ENCODE measurements at places on chromosomes 7 and 10. TPM values are rescaled to one million over a fixed set of nuclear protein-coding genes. Genes with fewer than 3 reads are reported as not detected.

The RELN gene
- not detected for polyA plus RNA-seq

The ADAM8 gene
- polyA plus RNA-seq: 97.8 TPM

The ELN gene
- polyA plus RNA-seq: not detected

The ASB4 gene
- polyA plus RNA-seq: not detected

The SAMD9 gene
- polyA plus RNA-seq: 23.8 TPM

The EN2 gene
- not detected for polyA plus RNA-seq

The CHST15 gene
- not detected for polyA plus RNA-seq

The LRRC17 gene
- polyA plus RNA-seq: not detected

The NPFFR1 gene
- polyA plus RNA-seq: not detected

DNA sequence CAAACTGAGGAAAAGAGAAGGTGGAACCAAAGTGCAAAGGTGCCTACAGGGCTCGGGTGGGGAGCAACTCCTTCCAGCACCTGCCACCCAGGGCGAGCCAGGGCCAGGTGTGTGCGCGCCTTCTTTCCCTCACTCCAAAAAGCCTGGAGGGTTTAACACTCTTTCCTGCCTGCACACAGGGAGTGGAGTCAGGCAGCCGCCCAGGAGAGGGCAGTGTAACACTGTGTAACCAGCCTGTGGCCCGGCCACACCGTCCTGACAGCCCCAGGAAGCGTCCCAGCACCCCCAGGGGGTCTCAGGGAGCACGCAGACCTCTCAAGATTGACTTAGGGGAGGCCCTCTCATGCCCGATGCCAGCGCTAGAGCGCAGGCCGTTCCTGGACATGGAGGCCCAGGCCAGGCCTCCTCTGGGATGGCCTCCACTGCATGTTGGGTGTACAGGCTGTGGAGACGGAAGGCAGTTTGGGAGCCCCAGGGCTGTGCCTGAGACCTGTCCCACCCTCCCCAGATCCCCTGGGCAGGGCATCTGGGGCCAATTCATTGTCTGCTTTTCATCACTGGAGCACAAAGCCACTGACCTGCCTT, 13.4 kb downstream of the BRI3 start:
- H3K27me3 ChIP-seq: no peaks in the 10 kb centered on the region
- peaks cover 14% of the 10 kb centered on the region for H3K36me3 ChIP-seq
- H3K27ac ChIP-seq: no peak overlapping the region
- H3K4me1 ChIP-seq: no peaks in the 10 kb centered on the region
- no peak overlapping the region for H3K4me3 ChIP-seq

GRCh38 chr10:16923309-16923708, 106.1 kb upstream of the RSU1 start:
- DNase-seq: no peak
- no peak overlapping the region for H3K27ac ChIP-seq
- H3K27me3 ChIP-seq: no peaks in the 10 kb centered on the region
- no peaks in the 10 kb centered on the region for H3K4me1 ChIP-seq
- no peak overlapping the region for H3K4me3 ChIP-seq

GRCh38 chr10:62980687-62981086, 152.4 kb upstream of the NRBF2 start:
- no peak overlapping the region for H3K27ac ChIP-seq
- H3K4me1 ChIP-seq: no peaks in the 10 kb centered on the region
- H3K36me3 ChIP-seq: no peaks in the 10 kb centered on the region
- DNase-seq: no peak

DNA sequence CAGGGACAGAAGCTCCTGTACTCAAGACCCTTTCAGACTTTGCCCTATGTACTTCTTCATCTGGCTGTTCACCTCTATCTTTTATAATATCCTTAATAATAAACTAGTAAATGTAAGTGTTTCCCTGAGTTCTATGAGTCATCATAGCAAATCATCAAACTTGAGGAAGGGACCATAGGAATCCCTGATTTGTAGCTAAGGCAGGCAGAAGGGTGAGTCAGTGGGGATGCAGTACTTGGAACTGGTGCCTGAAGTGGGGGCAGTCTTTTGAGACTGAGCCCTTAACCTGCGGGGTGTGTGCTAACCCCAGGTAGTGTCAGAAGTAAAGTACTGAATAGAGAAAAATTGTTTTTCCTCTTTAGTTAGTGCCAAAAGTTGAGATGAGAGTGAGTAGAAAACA, 6.2 kb upstream of the TMEM243 start:
- DNase-seq: no peak
- no peaks in the 10 kb centered on the region for H3K36me3 ChIP-seq
- H3K27me3 ChIP-seq: no peaks in the 10 kb centered on the region
- peaks cover 8% of the 10 kb centered on the region for H3K4me1 ChIP-seq
- H3K27ac ChIP-seq: no peak overlapping the region

GRCh38 chr7:50695026-50695425, 87.7 kb downstream of the GRB10 start:
- no peak overlapping the region for H3K27ac ChIP-seq
- H3K27me3 ChIP-seq: no peaks in the 10 kb centered on the region
- H3K4me3 ChIP-seq: no peak overlapping the region
- H3K4me1 ChIP-seq: no peaks in the 10 kb centered on the region
- no peaks in the 10 kb centered on the region for H3K36me3 ChIP-seq

DNA sequence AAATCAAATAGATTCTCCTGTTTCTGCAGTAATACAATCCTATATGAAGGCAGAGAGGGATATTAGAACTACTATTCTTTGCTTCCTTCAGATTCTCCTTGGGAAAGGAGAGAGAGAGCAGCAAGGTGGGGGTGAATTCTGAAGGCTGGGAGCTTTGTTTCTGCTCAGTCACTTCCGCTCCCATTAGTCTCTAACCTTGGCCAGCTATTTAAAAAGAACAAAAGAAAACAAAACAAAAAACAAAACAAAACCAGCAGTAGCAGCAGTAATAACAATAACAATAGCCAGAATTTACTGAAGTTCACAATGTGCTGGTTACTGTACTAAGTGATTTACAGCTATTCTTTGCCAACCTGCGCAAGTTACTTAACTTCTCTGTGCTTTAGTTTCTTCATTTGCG, 9.9 kb downstream of the GPR85 start:
- H3K27me3 ChIP-seq: no peaks in the 10 kb centered on the region
- no peak overlapping the region for H3K4me3 ChIP-seq
- no peaks in the 10 kb centered on the region for H3K4me1 ChIP-seq
- no peak overlapping the region for H3K27ac ChIP-seq
- no peak for DNase-seq
- no peaks in the 10 kb centered on the region for H3K36me3 ChIP-seq

DNA sequence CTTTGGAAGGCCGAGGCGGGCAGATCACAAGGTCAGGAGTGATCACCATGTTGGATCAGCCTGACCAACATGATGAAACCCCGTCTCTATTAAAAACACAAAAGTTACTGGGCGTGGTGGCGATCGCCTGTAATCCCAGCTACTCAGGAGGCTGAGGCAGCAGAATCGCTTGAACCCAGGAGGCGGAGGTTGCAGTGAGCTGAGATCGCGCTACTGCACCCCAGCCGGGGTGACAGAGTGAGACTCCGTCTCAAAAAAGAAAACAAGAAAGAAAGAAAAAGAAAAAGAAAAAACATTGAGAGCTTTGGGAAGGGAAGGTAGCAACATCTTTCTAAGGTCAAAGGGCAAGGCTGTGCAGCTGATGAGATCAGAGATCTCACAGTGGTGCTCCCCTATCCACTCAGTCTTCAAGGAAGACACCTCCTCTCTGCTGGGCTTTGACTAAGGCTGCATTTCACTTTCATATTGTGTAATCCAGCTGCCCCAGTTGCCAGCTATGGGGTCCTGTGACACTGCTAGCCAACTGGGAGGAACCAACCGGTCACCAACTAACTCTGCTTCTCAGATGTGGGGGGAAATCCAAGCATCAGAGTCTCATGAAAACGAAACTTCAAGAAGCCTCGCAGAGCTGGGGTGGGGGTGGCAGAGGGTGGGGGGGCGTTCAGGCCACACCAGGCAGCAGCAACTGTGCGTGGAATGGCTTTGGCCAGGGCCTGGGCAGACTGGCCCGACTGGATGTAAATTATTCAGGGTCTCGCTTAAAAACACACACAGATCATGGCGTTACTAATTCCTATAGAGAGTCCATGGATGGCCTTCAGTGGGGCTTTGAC, 1.5 kb downstream of the IL15RA start:
- peak overlapping the region; percentile 96 for H3K4me3 ChIP-seq
- H3K4me1 ChIP-seq: peaks cover 35% of the 10 kb centered on the region
- H3K27ac ChIP-seq: peak overlapping the region; percentile 84
- DNase-seq: peak; percentile 89
- no peaks in the 10 kb centered on the region for H3K27me3 ChIP-seq
- no peaks in the 10 kb centered on the region for H3K36me3 ChIP-seq

- no peak overlapping the region for H3K4me3 ChIP-seq
- peaks cover 26% of the 10 kb centered on the region for H3K4me1 ChIP-seq
- no peaks in the 10 kb centered on the region for H3K27me3 ChIP-seq
- no peak overlapping the region for H3K27ac ChIP-seq
- H3K36me3 ChIP-seq: no peaks in the 10 kb centered on the region
These were observed 159.5 kb upstream of the AGR3 start for GRCh38 chr7:17041324-17041723.

DNA sequence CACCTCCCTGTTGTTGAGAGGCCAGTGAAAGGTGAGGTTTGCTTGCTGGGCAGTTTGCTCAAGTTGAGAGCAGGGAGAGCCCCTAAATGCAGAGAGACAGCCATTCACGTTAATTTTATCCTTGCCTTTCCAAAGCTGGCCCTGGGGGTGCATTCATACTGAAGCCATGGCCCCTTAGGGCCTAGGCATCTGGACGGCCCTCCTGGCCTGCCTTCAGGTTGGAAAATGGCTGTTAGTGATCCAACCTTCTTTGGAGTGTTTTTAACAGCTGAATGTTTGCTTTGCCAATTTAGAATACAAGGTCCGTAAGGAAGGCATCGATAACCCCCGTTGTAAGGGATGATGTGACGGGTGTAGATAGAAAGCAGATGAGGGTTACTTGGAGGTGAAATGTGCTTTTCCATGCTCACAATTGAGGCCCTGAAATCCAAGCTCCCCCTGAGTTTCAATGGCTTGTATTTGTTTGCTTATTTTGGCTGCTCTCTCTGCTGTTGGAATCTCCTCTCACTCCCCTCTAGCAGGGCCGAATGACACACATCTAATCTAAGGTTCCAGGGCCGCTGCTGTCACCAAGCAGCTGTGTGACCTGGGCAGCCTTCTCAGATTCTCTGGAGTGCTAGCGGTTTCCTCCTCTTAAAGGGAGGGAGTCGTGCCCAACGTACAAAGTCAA, 171.6 kb upstream of the MKI67 start:
- H3K27ac ChIP-seq: no peak overlapping the region
- no peak for DNase-seq
- no peaks in the 10 kb centered on the region for H3K36me3 ChIP-seq
- no peaks in the 10 kb centered on the region for H3K4me1 ChIP-seq
- H3K4me3 ChIP-seq: no peak overlapping the region

- no peak overlapping the region for H3K27ac ChIP-seq
- no peak overlapping the region for H3K4me3 ChIP-seq
- no peaks in the 10 kb centered on the region for H3K27me3 ChIP-seq
- no peaks in the 10 kb centered on the region for H3K36me3 ChIP-seq
These were observed 108.7 kb downstream of the TCF7L2 start for GRCh38 chr10:113058523-113059370.

DNA sequence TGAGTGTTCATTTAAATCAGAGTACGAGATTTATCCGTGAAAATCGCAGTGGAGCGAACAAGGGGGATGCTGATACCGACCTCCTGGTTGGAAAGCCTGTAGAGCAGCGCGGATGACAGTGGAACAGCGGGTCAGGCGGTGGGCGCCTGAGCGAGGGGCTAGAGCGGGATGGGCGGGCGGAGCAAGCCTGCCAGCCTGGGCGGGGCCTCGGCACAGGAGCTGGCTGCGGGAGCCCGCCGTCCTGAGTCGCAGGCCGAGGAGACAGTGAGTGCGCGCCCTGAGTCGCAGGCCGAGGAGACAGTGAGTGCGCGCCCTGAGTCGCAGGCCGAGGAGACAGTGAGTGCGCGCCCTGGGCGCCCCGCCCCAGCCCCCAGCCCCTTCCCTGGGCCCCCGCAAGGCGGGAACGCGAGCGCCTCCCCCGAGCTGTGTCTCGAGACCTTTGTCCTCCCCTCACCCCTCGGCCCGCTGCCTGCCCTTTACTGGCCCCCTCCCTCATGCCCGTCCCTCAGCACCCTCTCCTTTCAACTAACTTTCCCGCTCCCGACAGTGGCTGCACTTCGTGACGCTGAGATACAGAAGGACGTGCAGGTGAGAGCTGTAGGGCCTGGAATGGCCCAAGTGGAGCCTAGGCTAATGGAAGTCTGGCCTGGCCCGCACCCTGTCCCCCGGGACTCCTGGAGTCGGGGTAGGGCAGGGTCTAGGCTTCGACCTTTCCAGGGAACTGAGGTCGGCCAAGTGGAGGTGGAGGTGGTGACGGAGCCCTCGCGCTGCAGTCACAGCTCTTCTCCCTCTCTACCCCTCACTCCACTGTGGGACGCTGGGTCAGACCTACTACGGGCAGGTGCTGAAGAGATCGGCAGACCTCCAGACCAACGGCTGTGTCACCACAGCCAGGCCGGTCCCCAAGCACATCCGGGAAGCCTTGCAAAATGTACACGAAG, at the start of gene AS3MT:
Gene AS3MT (plus strand): TSS at position 213 of the 941 bp plus-strand sequence. CDS start 123 bp downstream, at position 336.
- H3K4me1 ChIP-seq: no peaks in the 10 kb centered on the region
- H3K27me3 ChIP-seq: no peaks in the 10 kb centered on the region
- H3K27ac ChIP-seq: no peak within 1 kb of the TSS

DNA sequence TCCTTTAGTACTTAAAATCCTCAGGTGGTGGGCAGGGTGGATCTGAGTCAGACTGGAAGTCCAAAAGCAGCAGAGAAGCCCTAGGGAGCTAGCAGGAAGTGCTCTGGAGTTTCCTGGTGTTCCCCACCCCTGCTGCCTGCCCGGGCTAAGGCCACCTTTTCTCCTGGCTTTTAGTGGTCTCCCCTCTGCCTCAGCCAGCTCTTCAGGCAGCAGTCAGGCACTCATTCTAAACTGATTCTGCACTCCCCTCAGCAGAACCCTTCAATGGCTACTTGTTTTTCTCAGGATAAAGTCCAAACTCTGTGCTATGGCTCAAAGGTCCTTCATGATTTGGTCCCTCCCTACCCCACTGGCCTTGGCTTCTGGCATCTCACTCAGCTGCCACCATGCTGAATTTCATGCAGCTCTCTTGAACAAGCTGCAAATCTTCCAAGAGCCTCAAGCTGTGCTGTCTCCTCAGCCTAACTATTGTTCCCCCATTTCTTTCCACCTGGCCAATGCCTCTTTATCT, 28.9 kb upstream of the DNMBP start:
- no peak for DNase-seq
- H3K27me3 ChIP-seq: no peaks in the 10 kb centered on the region
- H3K36me3 ChIP-seq: no peaks in the 10 kb centered on the region
- H3K27ac ChIP-seq: no peak overlapping the region
- no peak overlapping the region for H3K4me3 ChIP-seq

- H3K27ac ChIP-seq: peak overlapping the region; percentile 52
- peaks cover 38% of the 10 kb centered on the region for H3K36me3 ChIP-seq
- peak overlapping the region; percentile 32 for H3K4me3 ChIP-seq
These were observed 191.5 kb downstream of the CELF2 start for GRCh38 chr10:11208908-11209829.

GRCh38 chr7:106041140-106041717, 70.9 kb downstream of the SYPL1 start:
- no peak overlapping the region for H3K4me3 ChIP-seq
- H3K27me3 ChIP-seq: no peaks in the 10 kb centered on the region
- H3K27ac ChIP-seq: no peak overlapping the region
- H3K4me1 ChIP-seq: peaks cover 26% of the 10 kb centered on the region
- H3K36me3 ChIP-seq: no peaks in the 10 kb centered on the region
- DNase-seq: peak; percentile 30

GRCh38 chr7:36096460-36097095, 56.5 kb upstream of the EEPD1 start:
- no peak overlapping the region for H3K4me3 ChIP-seq
- no peaks in the 10 kb centered on the region for H3K36me3 ChIP-seq
- H3K27ac ChIP-seq: no peak overlapping the region
- H3K4me1 ChIP-seq: no peaks in the 10 kb centered on the region
- no peaks in the 10 kb centered on the region for H3K27me3 ChIP-seq

- H3K4me3 ChIP-seq: no peak overlapping the region
- no peak for DNase-seq
- H3K27ac ChIP-seq: no peak overlapping the region
- H3K27me3 ChIP-seq: no peaks in the 10 kb centered on the region
- H3K36me3 ChIP-seq: no peaks in the 10 kb centered on the region
These were observed 72.2 kb downstream of the CH25H start for GRCh38 chr10:89134963-89135362.

All from CD4-positive, alpha-beta memory T cell (primary cell).